ENCODE measurements at places on chromosomes 16 and 17.

- peak; percentile 94 for DNase-seq
Measured at GRCh38 chr17:76278952-76279741, 14.0 kb downstream of the UBALD2 start.

GRCh38 chr17:79926142-79926604 lies 86.9 kb upstream of the CBX4 start:
- no peak for DNase-seq

- no peak for DNase-seq
Measured at GRCh38 chr17:49908782-49909714, 59.9 kb upstream of the DLX4 start.

GRCh38 chr17:40307001-40307730 lies 1.8 kb upstream of the RARA start:
- DNase-seq, result no peak

DNA sequence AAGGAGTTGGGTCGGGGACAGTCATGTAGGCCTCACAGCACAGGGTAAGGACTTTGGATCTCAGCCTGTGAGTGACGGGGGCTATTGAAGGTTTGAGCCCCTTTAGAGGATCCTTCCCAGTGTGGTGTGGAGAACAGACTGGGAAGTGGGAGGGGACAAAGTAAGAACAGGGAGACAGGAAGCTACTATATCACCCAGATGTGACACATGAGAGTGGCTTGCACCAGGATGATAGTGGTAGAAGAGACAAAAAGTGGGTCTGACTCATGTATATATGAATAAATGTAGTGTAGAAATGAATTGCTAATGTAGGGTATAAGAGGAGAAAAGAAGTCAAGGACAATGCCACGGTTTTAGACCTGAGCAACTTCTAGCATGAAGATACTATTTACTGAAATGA lies 4.5 kb downstream of the NUP93 start:
- no peak for DNase-seq

- no peak for DNase-seq
Measured at GRCh38 chr16:86604436-86605193, 26.3 kb downstream of the FOXL1 start.

GRCh38 chr17:6548578-6549330 lies 7.6 kb downstream of the PITPNM3 start:
- no peak for DNase-seq

DNA sequence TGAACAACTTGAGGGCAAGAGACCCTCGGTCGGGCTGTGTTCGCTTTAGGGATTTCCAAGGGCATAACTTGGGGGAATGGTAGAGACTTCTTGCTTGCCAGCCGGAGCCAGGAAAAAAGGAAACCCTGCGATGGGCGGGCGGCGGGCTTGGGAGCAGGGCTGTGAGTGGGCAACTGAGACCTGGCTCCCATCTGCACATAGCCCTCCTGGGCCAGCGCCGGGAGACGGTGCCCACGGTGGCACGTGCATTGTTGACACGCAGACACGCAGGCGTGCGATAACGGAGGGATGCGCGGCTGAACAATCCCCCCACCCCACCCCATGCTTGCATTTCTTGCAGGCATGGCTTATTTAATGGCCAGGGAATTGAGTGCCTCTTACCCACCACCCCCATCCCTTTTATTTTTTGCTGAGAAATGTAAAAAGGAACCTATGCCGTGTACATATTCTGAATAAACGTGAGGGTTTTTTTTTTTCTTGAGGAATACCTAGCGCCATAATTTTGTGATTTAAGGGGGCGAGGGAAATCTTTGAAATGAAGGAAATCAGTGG lies 17.1 kb upstream of the ZFHX3 start:
- DNase-seq, result no peak

- DNase-seq, result no peak
Measured at GRCh38 chr17:61403801-61404662, 4.4 kb downstream of the TBX2 start.

DNA sequence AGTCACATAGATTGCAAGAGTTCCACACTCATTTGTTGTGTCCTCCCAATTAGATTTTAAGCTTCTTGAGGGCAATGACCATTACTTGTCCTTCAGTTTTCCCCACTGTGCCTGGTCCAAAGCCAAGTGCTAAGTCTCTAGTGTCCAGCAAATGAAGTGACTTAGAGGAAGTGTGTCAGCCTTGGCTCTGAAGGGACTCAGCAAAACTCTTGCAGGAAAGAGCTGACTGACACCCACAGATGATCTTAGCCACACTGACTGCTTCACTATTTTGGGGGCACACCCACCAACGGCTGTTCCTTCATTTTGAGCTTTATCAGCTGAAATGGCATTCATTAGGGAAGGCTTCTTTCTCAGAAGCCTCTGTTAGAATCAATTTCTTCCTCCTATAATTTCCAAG lies 358.1 kb downstream of the UTP18 start:
- DNase-seq, result no peak

- DNase-seq, result peak; percentile 39
Measured at GRCh38 chr17:47621293-47622179, 28.2 kb upstream of the KPNB1 start.

GRCh38 chr16:2710711-2711231 lies 9.3 kb downstream of the PRSS27 start:
- DNase-seq, result no peak

GRCh38 chr17:63095879-63096278 lies 129.8 kb downstream of the TANC2 start:
- DNase-seq, result no peak

GRCh38 chr16:75023009-75023408 lies 24.2 kb downstream of the ZNRF1 start:
- no peak for DNase-seq

DNA sequence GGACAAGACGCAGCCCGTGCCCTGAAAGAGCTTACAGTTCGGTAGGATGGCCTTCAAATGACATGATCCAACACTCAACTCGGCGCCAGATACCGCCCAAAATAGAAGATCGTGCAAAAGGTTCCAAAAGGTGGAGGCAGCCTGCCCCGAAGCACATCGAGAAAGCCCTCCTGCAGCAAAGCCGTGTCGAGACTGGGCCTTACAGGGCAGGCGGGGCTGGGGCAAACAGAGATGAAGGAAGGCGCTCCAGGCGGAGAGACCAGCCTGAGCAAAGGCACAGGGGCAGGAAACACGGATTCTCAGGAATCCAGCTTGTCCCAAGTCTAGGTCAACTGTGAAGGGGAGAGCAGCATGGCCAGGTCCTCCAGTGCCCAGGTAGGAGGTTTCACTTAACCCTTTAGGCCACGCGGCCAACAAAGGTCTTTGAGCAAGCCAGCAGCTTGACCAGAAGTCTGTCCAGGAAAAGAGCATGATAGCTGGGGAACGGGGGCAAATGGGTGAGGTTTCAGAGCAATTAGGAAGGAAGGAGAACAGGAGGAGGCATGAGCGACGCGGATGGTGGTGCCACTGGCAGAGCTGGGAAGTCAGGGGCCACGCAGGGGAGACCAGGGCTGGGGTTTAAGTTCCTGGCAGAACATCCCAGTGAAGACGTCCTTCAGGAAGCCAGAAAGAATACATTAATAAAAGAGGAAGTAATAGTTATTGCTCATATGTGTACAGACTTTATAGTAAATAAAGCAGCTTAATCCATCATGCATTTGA lies 21.2 kb upstream of the EIF1 start:
- DNase-seq, result no peak

GRCh38 chr16:84373907-84374489 lies 5.7 kb downstream of the ATP2C2 start:
- no peak for DNase-seq

DNA sequence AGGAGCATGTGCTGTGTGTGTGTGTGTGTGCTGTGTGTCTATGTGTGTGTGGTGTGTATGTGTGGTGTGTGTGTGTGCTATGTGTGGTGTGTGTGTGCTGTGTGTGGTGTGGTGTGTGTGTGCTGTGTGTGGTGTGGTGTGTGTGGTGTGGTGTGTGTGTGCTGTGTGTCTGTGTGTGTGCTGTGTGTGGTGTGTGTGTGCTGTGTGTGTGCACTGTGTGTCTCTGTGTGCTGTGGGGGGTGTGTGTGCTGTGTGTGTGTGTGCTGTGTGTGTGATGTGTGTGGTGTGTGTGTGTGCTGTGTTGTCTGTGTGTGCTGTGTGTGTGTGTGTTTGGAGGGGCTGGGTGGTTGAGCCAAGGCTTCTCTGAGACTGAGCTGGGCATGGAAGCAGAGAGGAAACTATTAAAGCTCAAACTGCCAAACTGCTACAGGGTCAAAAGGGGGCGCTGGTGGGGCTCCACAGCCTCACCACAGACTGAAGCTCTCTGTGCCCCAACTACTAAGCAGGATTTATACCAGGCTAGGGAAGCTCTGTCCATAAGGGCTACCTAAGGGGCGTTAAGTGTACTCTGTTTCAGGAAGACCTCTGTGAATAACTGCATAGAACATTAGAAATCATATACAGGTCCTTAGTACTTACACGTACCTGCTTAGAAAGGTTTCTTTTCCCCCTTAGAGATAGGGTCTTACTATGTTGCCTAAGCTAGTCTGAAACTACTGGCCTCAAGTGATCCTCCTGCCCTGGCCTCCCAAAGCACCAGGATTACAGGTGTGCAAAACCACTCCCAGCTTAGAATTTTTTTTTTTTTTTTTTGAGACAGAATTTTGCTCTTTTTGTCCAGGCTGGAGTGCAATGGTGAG lies 27.8 kb upstream of the GHDC start:
- peak; percentile 61 for DNase-seq

- no peak for DNase-seq
Measured at GRCh38 chr17:55495239-55495638, 16.0 kb downstream of the SMIM36 start.

DNA sequence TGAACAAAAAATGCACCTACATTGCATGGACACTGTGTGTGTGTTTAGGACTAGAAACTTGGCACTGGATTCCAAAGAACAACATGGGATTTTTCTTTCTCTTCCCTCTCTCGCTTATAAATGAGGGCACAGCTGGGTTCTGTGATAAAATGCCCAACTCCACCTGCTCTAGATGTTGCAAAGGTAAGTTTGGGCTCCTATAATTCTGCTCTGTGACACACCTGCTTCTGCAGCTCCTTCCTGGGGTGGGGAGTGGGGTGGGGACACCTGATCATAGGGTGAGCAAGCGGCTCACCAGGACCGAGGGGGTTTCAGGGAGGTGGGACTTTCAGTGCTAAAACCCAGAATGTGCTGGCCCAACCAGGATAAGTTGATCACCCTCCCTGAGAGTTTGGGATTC lies 104.3 kb downstream of the AXIN2 start:
- no peak for DNase-seq

DNA sequence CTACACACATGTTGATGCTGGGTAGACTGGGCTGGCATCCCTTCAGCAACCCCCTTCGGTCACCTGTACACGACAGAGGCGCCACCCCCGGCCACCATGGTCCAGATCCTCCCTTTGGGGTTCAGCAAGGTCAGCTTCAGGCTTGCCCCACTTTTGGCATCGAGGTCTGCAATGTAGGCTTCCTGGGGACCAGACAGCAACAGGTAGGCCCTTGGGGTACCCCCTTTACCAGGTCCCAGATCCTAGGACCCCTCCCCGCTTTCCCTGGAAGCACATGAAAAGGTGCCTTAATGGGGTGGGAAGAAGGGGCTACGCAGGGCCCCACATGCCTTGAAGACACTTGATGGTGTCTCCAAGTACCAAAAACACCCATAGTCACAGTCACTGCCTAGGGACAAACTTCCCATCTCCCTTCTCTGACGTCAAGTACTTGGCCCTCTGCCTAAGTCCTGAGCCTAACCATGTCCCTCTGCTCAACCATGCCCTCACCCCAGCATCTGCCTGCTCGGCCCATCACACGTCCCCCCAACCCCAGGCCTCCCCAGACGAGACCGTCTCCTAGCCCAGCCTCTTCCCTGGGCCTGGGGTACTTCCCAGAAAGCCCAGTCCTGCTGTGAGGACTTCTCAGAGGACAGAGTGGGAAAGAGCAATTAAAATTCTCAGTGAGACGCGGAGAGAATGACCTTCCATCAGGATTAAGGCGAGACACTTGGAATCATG lies 12.1 kb downstream of the ACLY start:
- no peak for DNase-seq

DNA sequence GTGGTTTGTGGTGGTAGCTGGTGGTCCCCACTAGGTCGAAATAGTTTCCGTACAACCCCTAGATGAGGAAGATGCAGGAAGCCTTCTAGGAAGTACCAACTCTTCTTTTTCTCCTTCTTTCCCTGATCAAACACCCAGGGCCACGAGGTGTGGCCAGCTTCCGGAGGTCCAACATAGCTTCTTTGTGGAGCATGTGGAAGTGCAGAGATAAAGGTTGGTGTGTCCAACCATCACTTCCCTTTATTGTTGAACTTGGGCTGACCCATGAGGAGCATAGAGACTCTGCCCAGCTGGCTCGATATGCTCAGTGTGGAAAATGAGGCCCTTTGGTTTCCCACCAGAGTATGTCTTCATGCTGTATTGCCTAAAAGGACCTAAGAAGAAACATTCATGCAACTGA lies 6.3 kb upstream of the RGS9 start:
- no peak for DNase-seq

DNA sequence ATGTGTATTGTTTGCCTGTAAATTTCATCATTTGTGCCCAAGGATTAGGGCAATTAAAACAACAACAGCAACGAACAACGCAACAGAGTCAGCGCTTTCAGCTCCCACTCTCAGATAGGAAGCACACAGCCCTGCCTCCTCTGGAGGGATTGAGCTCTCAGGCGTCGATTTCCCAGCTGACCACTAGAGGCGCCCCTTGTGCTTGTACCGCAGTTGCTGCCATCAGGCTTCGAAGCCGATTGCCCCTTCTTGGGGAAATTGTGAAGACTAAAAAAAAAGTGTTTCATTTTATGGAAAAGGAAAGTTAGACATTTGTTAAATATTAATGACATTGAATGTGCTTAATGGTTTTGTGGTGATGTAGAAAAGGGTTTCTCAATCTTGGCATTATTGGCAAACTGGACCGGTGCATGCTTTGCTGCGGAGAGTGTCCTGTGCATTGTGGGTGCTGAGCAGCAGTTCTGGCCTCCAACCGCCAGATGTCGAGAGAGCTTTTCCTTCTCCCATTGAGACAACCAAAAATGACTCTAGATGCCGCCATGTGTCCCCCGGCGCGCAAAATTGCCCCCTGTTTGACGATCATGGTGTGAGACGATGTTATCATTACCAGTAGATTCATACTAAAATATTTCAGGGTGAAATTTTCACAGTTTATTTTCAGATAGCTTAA lies 650.4 kb upstream of the RBFOX1 start:
- peak; percentile 32 for DNase-seq

- DNase-seq, result no peak
Measured at GRCh38 chr17:17537311-17538099, 41.3 kb upstream of the RASD1 start.

- DNase-seq, result no peak
Measured at GRCh38 chr16:67881621-67882161, 3.0 kb upstream of the NRN1L start.

GRCh38 chr17:49247944-49248343 lies 17.4 kb upstream of the PHOSPHO1 start:
- DNase-seq, result no peak

DNA sequence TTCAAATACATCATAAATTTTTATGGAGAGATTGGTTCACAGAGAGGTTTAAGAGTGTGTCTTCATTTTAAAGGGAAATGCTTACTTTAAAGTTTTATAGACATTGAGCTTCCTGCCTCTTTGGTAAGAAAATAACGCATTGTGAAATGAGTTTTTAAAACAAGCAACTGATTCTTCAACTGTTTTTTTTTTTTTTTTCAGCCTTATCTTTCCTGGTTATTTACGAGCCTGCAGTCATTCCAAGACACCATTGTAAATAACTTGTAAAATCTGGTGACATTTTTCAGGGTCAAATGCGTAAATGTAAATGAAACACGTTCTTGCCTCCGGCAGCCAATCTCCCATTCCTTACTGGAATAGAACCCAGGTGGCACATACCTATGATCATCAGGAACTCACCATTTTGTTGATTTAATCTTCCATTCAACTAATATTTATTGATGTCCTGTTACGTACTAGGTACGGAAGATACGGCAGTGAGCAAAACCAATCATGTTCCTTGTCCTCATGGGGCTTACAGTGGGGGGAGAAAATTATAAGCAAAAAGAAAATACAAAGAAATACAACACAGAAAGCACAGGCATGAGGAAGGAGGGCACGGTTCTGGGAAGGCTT lies 33.2 kb upstream of the CDYL2 start:
- no peak for DNase-seq
